ENCODE measurements at places on chromosomes 1 and 21. TPM values are rescaled to one million over a fixed set of nuclear protein-coding genes. Genes with fewer than 3 reads are reported as not detected.

The GBP4 gene
- total RNA-seq, result 75.5 TPM

The ANKRD65 gene
- total RNA-seq, result 0.31 TPM

The BTBD8 gene
- total RNA-seq, result 4.0 TPM

The HES4 gene
- total RNA-seq, result 144 TPM

The CCDC185 gene
- not detected for total RNA-seq

The MX2 gene
- total RNA-seq, result 5.4 TPM

The DNALI1 gene
- total RNA-seq, result 13.0 TPM

The SRM gene
- total RNA-seq, result 51.0 TPM

The PROK1 gene
- not detected for total RNA-seq

The NBPF20 gene
- total RNA-seq, result 6.0 TPM

The YOD1 gene
- total RNA-seq, result 9.0 TPM

The PDE4B gene
- 45.6 TPM for total RNA-seq

The CCDC190 gene
- total RNA-seq, result not detected

The RAD54L gene
- 9.3 TPM for total RNA-seq

The FABP3 gene
- total RNA-seq, result 1.1 TPM

The CFHR3 gene
- total RNA-seq, result not detected

The DIRAS3 gene
- 0.49 TPM for total RNA-seq

The SLC6A9 gene
- total RNA-seq, result 2.8 TPM

The SCAMP3 gene
- total RNA-seq, result 54.9 TPM

The PAQR7 gene
- 18.7 TPM for total RNA-seq

The NHLH2 gene
- total RNA-seq, result 2.3 TPM

The LDLRAD1 gene
- total RNA-seq, result not detected

The URB1 gene
- total RNA-seq, result 10.6 TPM

The GUCA2A gene
- not detected for total RNA-seq

The PTPN22 gene
- 0.87 TPM for total RNA-seq

The COL6A2 gene
- 378 TPM for total RNA-seq

The OR2M2 gene
- total RNA-seq, result not detected

The PTTG1IP gene
- total RNA-seq, result 223 TPM

The C1orf74 gene
- total RNA-seq, result 2.8 TPM
